ENCODE measurements at places on chromosomes 11 and 22. TPM values are rescaled to one million over a fixed set of nuclear protein-coding genes. Genes with fewer than 3 reads are reported as not detected.

OR52H1 gene
- total RNA-seq: 0.63 TPM

SAA1 gene
- not detected for total RNA-seq

NDUFA6 gene
- total RNA-seq: 49.3 TPM

AMPD3 gene
- 20.1 TPM for total RNA-seq

SHISAL1 gene
- not detected for total RNA-seq

TUB gene
- under 0.01 TPM for total RNA-seq

ADAMTS8 gene
- not detected for total RNA-seq

SULT4A1 gene
- not detected for total RNA-seq

KCTD14 gene
- not detected for total RNA-seq

RAB1B gene
- total RNA-seq: 40.5 TPM

TRIM51 gene
- not detected for total RNA-seq
